ENCODE measurements at places on chromosomes 1 and 21. TPM values are rescaled to one million over a fixed set of nuclear protein-coding genes. Genes with fewer than 3 reads are reported as not detected.

The SAMD13 gene
- 7.5 TPM for total RNA-seq

The GPR137B gene
- total RNA-seq, result 15.8 TPM

The TNFRSF9 gene
- not detected for total RNA-seq

DNA sequence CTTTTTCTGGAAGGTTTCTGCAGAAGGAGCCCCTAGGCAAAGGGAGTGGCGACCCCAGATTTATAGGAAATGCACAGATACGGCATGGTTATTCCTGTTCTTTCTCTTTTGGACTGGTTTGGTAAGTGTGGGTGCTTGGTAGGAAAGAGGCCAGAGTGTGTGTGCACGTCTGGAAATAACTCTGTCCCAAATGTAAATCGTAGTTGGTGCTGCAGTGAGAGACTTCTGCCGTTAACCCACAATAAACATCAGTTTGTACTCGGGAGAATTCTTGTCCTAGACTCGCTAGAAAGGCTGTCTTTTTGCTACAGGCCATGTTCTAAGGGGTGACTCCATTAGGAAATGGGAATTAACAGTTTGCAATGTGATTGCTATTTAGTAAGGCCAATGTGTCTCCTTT lies 779 bp downstream of the SLC44A3 start:
- DNase-seq, result peak; percentile 64

DNA sequence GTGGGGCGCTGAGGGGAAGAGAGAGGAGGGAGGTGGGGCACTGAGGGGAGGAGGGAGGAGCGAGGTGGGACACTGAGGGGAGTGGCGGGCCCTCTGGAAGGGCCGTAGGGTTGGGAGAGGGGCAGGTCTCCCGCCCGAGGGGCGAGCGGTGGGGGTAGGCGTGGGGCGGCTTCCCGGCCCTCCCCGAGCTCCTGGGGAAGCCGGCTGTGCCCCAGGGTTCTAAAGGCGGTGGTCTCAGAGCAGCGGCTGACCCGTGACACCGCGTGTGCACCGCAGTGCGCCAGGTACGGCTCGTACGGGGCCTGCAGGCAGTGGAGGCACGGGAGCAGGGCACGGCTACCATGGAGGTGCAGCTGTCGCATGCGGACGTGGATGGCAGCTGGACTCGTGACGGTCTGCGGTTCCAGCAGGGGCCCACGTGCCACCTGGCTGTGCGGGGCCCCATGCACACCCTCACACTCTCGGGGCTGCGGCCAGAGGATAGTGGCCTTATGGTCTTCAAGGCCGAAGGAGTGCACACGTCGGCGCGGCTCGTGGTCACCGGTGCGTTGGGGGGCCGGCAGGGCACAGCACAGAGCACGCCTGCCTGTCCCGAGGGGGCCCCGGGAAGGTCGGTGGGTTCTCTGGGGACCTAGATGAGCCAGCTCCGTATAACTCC lies 68.5 kb downstream of the OBSCN start:
- no peak for DNase-seq

GRCh38 chr1:11486231-11487009 lies 7.5 kb downstream of the DISP3 start:
- DNase-seq, result no peak

GRCh38 chr1:60394436-60394835 lies 320.9 kb upstream of the C1orf87 start:
- DNase-seq, result peak; percentile 7

DNA sequence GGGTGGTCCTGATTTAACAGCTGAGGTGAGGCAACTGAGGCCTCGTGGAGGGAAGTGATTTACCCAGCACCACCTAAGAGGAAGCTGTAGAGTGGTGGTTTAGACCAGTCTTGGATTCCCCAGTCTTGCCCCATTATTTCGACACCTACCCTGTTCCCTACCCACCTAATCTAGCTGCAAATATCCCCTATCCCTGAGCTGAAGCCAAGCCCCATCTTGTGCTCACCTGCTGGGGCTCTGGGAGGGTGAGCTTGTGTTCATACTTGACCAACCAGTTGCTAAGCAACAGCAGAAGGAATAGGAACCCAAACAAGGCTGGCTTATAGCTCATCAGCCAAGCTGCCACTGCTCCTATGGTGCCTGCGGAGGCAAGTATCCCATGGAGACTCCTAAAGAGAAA lies 2.0 kb downstream of the TEX46 start:
- no peak for DNase-seq

- DNase-seq, result no peak
These were observed 80.3 kb upstream of the RGS4 start for GRCh38 chr1:162988869-162989268.

- DNase-seq, result peak; percentile 49
These were observed 248.3 kb upstream of the CAMK1G start for GRCh38 chr1:209335178-209335577.

- no peak for DNase-seq
These were observed 10.4 kb upstream of the RHBG start for GRCh38 chr1:156358641-156359040.

GRCh38 chr21:26490771-26491170 lies 82.3 kb downstream of the CYYR1 start:
- DNase-seq, result no peak

Measured in stomach (tissue), 19 donors.